ENCODE measurements at places on chromosomes 6 and 20.

- no peak for DNase-seq
These were observed 149.7 kb downstream of the TFAP2C start for GRCh38 chr20:56778765-56779195.

DNA sequence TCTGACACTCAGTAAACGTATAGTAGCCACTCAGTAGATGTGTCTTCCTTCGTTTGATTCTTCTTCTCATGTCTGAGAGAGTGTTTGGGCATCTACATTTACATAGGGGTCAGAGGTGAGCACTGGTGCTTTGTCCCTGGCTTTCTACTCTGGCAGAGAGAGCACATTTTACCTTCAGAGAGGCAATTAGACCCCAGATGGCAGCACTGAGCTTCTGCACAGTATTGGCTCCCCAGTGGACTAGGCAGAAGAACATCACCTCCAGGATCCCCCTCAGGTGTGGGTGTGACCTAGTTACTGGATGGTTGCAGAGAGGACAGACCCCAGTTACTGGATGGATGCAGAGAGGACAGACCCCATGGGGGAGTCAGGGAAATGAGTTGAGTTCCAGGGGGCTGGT, 327.2 kb downstream of the DHX35 start:
- no peak for DNase-seq

DNA sequence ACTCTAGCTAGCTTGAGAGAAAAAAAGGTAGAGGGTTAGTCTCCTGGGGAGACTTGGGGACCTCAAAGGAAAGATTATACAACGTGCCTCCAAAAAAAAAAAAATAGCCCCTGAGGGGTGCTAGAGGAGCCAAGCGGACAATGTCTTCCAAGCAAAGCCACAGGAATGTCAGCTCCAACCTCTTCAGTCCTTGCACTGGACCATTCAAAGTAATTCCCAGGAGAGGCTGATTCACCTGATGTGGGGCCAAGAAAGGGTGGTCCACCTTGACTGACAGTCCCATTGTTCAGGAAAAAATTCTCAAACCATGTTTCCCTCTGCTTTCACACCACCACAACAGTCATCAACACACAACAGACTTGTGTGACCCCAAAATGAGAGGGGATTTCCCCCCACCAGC, 30.7 kb downstream of the ASIP start:
- DNase-seq = no peak

DNA sequence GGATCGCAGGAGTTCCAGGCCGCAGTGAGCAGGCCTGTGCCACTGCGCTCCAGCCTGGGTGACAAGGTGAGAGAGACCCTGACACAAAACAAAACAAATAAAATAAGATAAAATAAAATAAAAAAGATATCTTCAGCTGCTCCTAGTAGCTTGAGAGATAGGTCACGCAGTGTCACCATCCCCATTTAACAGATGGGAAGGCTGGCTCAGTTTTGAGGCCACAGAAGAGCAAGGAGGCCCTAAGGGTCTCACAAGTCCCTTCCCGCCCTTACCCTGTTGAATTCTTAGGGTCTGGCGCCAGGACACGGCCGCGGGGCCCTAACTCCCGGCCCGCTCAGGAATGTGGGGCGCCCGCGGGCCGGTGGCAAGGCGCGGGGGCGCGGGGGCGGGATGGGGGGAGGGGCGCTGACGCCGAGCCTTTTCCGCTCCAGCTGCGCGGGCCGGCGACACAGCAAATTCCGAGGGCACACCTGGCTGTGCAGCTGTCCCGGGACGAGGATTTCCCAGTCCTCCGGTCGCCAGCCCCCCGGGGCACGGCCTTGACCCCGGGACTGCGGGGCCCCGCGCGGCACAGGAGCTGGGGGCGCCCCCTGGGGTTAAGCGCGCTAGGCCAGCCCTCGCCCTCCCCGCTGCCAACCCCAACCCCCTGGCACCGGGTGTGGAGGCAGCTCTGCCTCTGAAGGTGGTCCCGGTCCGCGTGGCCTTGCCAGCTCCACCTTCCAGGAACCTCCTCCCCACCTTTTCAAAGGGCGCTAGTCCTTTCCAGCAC, 10.3 kb upstream of the R3HDML start:
- DNase-seq = no peak

DNA sequence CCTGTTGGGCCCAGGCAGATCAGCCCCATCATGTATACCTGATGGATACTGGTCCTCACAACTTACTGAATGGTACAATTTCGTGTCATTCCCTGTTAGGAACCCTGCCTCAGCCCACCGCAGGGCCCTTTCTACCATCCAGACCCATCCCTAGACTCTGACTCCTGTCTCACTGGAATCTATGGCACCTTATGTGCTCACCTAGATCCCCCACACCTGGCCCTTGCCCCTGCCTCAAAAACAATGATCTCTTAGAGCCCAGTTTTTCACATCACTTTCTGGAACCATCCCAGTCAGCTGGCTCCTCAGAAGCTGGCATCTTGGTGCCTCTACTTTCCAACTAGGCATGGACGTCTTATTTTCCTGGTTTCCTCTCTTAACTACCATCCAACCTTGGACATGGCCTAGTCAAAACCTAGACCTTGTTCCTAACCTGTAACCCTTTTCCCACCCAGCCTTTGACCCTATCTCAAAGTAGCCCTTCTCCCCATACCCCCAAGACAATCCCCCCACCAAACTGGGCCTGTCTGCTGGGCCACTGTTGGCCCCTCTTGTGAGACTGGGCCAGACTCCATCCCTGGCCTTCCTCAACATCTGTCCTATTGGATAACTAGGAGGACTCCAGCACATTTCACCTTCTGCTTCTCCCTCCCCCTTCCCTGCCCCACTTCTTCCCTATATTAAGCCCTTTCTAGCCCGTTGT, 981 bp downstream of the HM13 start:
- DNase-seq = no peak

DNA sequence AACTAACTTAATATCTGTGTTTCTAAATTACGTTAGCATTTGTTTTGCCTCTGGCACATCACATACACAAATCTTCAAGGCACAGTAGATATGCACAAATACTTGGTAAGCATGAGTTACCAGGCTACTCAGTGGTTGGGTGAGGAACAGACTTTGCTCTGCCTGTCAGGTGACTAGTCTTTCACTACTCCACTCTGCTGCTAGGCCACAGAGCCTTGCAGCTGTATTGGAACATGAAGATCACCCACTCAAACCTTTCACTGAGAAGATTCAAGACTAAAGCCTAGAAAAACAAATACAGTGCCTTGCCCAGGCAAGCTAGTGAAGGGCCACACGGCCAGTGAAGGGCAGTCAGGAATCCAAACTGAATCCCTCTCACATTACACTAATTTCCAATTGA, 47.0 kb downstream of the DTNBP1 start:
- no peak for DNase-seq

DNA sequence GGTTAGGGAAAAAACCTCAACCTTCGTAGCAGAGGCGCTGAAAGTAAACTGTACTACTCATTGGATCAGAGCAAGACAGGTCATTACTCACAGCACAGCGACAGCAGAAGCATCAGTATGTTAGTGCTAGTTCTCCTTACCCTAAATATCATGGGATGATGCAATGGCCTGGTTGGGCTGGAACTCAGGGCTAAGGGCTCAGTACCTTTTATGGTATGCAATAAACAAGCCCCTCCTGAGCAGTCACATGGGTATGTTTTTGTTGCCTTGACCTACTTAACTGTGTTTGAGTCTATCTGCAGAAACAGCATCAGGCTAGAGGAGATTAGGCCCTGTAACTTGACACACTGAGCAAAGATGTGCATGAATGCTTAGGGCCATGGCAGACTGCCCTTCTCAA, 369.4 kb upstream of the IMPG1 start:
- no peak for DNase-seq

DNA sequence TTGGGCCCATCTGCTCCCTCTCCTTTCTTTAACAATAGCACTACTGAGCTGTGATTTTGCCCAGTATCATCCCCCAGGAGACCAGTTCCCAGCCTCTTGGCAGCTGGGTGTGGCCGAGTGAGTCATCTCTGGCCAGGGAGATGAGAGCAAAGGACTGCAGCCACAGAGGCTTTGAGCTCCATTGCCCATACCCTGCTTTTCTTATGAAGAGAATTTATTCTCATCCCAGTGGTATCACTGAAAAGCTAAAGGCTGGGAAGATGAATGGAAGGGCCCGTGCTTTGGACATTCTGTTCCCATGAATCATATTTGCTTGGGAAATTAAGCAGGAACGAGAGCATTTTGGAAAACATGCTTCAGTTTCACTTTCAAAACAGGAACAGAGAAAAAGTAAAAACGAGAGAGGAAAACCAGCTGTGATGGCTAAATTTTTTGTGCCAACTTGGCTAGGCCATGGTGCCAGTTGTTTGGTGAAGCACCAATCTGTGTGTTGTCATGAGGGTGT, 14.9 kb downstream of the CST3 start:
- peak; percentile 69 for DNase-seq

GRCh38 chr6:16789329-16790038, 28.2 kb upstream of the ATXN1 start:
- no peak for DNase-seq

- DNase-seq = no peak
These were observed 85.1 kb downstream of the NCOA3 start for GRCh38 chr20:47586649-47587294.

GRCh38 chr20:48625136-48625900, 202.5 kb downstream of the PREX1 start:
- DNase-seq = no peak

DNA sequence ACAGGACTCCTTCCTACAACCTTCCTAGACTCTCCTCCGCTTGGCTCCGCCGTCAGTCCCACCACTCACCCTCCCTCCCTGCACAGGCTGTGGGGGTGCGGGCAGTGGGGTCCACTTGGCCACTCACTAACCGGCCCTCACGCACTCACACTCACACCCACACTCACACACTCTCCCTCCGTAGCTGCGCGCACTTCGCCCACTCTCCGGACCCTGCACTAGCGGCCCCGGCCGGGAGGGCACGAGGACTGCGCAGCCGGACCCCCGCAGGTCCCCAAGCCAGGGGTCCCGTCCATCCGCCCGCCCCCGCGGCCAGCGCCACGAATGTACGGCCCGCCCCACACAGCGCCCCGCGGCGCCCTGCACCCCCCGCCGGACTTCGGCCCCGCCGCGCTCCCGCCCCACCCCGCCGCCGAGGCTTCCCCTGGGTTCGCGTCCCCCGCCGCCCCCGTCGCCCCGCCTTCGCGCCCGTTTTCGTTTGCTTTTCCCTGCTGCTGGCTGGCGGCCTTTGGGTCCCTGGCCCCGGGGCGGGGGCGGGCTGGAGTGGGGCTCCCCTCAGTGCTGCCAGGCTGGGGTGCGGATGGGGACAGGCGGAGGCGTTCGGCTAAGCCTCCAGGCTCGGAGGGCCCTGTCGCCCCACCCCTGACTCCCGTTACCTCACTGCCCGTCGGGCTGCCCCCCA, 23.0 kb upstream of the SLC22A7 start:
- no peak for DNase-seq

- no peak for DNase-seq
These were observed 54.9 kb upstream of the ARHGAP18 start for GRCh38 chr6:129764761-129765407.

- DNase-seq = no peak
These were observed 67.9 kb downstream of the CDYL start for GRCh38 chr6:4844108-4844507.

DNA sequence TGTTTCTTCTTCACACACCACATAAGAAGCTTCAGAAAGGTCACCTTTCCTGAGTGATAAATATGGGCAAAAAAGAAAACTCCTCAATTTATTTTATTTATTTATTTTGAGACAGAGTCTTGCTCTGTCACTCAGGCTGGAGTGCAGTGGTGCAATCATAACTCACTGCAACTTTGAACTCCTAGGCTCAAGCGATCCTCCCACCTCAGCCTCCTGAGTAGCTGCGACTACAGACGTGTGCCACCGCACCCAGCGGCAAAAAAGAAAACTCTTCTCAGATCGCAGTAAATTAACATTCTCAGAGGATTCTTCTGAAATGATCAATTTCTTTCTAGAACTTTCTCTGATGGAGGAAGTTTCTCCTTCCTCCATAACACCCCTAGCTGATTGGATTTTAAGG, 111.2 kb downstream of the TRERF1 start:
- no peak for DNase-seq

DNA sequence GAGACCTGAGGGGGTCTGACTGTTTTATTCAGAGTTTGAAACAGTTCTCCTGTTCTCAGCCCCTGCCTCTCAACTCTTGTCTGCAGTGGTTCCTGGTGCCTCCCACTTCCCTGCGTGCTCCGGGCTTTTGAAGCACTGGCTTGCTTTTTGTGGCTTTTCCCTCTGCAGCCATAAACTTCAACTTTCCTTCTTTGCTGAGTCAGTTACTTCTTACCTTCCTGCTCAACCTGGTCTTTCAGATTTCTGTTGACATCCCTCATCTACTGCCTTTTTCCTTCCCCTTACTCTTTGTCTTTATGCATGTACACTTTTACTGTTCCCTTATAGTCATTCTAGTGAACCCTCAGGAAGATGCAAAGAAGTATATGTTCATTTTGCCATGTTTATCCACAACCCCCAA, 57.4 kb downstream of the ASXL1 start:
- DNase-seq = no peak

DNA sequence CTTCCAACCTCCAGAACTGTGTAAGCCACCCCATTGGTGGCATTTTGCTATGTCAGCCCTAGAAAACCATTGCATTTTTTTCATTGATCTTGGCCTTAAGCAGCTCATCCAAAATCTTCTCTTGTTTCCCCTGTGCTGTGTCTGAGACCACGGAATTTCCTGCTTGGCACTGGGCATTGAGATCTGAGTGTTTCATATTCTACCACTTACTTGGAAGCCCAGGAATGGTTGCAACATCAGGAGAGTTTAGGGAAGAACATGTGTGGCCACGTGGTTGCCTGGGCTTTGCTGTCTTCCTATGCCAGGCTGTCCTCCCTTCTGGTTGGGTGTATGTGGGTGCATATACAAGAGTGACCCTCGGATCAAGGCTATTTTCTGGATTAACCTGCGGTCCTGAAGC, 139.3 kb upstream of the PMEPA1 start:
- DNase-seq = no peak

- no peak for DNase-seq
These were observed 28.6 kb upstream of the PKHD1 start for GRCh38 chr6:52115891-52116604.

DNA sequence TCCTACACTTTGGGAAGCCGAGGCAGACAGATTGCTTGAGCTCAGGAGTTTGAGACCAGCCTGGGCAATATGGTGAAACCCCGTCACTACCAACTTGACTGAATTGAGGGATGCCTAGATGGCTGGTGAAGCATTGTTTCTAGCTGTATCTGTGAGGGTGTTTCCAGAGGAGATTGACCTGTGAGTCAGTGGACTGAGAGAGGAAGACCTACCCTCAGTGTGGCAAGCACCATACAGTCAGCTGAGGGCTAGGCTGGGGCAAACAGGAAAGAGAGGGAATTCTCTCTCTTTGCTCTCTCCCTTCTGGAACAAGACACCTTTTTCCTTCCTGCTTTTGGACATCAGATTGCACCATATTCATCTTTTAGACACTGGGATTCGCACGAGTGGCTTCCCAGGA, 3.7 kb upstream of the ZUP1 start:
- DNase-seq = no peak
